HAP-1 (cell line): ENCODE measurements at places on chromosomes 3 and 15.
A peak's percentile ranks its signal among the peaks of the same experiment; 100 is the strongest.

DNA sequence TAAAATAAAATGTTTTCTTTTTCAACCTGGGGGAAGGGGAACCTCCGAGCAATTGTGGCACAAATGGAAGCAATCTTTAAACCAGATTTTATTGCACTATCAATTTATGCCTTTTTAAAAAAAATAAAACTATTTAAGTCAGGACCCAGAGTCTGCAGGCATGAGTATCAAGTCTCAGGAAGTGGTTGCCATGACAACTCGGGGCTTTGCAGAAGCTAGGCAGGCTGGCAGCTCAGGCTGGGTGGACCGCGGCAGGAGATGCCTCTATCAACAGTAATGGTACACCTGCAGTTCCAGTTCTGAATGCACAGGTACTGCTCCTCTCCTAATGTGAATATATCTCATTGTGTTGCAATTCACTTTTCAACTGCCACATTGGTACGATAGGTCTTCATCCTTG, 447.7 kb downstream of the GABRG3 start:
- no peak for DNase-seq

DNA sequence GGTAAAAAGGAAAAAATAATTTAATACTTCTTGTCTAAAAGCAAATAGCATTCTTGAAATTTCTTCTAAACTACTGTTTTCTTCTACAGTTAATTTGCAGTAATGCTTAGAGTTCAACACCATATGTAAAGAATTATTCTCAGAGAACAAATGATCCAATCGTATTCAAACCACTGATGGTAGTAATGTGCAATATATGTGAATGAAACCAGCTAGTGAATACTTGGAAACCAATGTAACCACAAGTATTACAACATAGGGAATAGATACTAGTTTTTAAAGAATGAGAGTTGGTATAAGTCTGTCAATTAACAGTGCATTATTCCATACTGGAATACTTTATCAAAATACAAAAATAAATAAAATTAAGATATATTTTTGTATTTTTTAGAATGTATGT, 850.0 kb downstream of the DIPK2A start:
- no peak for DNase-seq

GRCh38 chr3:123193448-123194101, 8.2 kb upstream of the SEC22A start:
- DNase-seq, result no peak

- no peak for DNase-seq
Observed at GRCh38 chr3:190444576-190445145, 5.0 kb downstream of the TMEM207 start.

GRCh38 chr3:37071921-37072320, 78.6 kb downstream of the MLH1 start:
- no peak for DNase-seq

GRCh38 chr3:191070762-191071403, 128.2 kb upstream of the OSTN start:
- no peak for DNase-seq

DNA sequence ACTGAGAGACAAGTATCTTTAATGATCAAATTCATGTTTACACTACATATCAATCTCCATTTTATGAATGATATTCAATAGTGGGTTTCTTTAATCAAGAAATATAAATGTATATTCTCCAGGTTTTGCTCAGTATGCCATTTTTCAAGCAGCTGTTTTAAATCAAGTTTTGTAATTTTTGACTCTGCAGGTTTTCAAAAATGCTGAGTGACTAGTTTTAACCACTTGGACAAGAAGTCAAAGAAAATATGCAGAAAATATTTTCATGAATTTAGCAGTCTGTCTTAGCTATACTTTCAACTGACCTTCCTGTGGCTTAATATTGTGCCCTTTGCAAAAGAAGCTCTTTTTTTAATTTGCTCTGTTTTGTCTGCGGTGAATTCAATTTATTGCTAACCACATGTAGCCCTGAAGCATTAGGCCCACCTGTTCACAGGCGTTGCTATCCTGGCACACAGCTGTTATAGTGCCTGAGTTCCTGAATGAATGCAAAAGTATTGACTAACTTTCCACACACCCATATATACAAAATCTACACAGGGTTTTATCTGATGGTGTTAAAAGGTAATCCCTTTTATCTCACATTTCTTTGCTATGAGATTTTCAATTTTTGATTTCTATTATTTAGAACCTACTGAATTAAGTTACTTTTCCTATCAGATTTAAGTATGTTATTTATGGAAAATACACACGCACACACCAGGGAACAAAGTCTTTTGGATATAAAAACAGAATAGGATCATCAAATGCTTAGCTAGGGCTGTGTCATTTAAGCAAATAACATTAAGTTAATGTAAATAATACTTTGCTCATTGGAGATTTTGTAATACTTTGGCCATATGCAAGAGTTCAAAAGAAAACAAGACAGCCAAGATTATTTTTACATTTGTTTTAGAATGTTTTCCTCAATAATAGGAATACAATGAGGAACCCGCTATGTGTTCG, 1166.1 kb upstream of the GBE1 start:
- no peak for DNase-seq

GRCh38 chr3:149480326-149481017, 6.0 kb downstream of the TM4SF4 start:
- peak; percentile 91 for DNase-seq

DNA sequence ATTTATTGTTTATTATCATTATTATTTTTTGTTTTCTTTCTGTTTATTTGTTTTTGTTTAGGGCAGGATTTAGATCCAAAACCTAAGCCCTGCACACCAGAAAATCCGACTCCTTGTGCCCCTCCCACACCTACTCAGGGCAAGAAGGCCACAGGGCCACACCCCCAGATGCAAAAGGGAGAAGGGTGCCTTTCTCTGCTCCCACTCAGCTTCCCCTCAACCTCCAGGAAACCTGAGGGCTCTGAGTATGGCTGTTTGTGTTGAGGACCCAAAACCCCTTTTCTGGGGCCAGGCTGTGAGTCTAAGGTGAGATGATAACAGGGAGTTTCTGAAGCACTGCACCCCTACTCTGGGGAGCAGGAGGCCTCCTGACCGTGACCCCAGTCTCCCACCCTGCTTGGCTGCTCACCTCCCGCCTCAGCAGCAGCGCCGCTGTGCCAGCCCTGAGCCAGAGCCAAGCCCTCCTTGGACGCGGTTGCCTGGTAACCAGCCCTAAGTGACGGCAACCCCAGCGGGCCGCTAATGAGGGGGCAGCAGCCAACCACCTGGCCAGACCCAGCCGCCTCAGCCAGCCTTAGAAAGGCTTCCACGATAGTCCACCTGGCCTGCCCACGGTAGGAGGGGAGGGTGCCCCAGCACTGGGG, 6.4 kb upstream of the C15orf39 start:
- no peak for DNase-seq

- DNase-seq, result no peak
Observed at GRCh38 chr3:107990926-107991325, 99.9 kb downstream of the CD47 start.

GRCh38 chr3:107525644-107526305, 3.0 kb downstream of the BBX start:
- DNase-seq, result peak; percentile 43

DNA sequence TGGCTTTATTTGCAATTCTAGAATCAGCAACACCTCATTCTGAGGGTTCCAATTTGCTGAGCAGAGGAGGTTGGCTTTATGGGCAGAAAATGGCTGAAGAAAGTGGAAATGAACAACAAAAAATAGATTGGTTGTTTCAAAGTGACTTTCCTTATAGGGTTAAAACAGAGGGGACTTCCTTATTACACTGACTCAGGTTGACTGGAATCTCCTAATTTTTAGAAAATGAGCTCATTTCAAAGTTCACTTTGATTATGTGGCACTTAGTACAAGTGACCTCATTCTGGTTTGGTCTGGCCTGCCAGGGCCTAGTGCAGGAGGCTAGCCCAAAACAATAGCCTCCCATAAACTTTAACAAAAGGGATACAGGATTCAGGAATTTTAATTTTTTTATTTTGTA, 41.4 kb downstream of the NFKBIZ start:
- no peak for DNase-seq

DNA sequence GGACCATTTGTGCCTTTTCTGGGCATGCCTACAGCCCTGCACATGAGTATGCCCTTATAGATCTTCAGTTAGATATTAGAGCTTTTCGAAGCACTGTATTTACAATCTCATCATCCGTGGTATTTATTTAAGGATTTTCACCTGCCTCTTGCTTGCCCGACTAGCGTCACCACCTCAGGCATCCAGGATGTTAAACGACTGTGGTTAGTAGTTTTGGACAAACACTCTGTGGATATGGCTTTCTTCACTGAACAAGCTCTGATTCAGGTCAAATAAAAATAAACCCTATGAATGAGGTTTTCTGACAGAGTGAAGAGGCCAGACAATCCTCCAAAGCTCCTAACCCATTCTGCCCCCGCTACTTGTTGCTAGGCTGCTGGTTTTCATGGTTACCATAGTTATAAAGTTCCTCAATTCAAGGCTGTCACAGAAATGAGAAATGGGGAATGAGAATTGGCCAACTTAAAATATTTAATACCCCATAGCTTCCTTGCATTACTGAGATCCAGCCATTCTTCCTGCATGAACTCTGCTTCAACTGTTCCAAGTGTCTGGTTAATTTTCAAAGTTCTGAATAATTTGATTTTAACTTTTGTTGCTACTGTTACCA, 440.1 kb downstream of the GABRG3 start:
- no peak for DNase-seq

DNA sequence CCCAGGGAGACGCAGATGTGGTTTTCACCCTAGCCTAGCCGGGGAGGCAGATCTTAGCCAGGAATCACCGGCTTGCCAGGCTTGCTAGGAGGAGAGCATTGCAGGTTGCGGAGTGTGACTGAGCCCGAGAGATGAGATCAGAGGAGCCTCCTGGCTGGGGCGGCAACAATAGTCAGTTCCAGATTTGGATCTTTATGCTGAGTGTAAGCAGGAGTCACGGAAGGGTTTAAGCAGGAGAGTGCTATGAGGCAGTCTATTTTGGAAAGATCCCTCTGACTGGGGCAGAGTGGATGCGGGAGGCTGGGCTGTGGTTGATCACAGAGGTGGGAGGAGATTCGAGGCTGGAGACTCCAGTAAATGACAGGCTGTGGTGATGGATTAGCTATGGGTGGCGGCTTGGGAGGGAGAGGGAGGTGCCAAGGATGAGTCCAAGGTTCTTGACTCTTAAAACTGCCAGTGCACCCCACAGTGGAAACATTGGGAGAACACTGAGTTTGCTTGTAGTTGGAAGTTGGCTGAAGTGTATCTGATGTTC, 10.4 kb upstream of the BAHD1 start:
- DNase-seq, result peak; percentile 59

DNA sequence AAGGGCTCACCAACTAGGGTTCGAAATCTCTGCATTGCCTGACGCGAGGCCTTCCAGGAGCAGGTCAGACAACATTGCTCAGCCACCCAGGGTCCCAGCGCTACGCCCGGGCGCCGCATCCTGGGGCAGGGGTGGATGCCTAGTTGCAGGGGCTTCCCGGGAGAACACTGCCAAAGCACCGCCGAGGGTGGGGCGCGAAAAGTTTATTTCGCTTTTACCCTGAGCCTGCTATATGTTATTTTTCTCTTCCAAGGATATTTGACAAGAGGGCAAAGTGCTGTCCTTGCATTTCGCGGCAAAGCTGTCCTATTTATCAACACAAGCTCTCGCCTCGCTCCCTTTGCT, 549 bp upstream of the SOX14 start:
- DNase-seq, result no peak

DNA sequence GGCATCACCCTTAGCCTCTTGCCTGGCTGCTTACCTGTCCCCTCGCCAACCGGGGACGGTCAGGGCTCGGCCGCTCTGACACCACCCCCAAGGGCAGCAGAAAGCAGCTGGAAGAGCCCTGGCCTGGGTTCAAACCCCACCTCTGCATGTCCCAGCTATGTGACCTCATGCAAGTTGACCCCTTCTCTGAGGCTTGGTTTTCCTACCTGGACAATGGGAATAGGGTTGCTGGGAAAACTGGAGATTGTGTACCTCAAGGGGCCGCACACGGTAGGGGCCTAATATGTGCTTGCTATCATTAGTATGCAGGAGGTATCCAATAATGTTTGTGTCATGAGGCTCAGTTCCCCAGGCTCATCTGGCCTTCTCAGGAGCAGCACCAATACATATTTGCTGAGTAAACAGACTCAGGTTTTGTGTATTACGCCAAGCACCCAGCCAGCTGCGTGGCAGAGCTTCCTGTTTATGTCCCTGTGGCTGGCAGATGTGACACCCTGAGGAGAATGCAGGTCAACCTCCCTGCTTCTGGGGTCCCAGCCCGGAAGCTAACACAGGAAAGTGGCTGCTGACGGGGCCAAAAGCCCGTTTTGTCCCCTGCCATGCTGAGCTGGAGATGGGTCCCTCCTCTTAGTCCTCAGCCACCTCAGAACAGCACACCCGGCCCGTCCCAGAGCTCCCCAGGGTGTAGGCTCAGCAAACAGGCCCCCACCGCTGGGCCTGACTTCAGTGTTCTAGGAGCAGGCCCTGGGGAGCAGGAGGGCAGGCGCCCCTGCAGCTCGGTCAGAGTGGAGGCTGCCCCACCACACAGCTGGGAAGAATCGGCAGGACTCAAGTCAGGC, 29.7 kb downstream of the PLXND1 start:
- no peak for DNase-seq

- peak; percentile 72 for DNase-seq
Observed at GRCh38 chr15:59247364-59247763, 40.7 kb downstream of the LDHAL6B start.

- no peak for DNase-seq
Observed at GRCh38 chr3:178445139-178445538, 91.1 kb upstream of the KCNMB2 start.

DNA sequence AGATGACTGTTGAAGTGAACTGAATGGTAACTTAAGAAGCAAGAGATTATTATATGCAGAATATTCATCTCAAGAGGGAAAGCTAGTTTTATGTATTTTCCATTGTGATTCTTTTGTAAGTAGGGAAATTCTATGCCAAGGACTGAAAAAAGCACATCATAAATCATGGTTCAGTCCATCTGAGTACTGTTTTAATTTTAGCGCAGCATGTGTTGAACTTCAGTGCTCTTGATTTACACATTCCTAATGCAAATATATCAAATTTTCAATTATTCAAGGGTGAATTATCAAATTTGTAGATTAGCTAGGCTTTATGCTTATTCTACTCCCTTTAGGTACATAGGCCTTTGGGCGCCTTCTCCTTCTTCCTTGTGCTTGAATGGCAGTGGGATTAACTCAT, 50.3 kb upstream of the TCF12 start:
- peak; percentile 80 for DNase-seq

DNA sequence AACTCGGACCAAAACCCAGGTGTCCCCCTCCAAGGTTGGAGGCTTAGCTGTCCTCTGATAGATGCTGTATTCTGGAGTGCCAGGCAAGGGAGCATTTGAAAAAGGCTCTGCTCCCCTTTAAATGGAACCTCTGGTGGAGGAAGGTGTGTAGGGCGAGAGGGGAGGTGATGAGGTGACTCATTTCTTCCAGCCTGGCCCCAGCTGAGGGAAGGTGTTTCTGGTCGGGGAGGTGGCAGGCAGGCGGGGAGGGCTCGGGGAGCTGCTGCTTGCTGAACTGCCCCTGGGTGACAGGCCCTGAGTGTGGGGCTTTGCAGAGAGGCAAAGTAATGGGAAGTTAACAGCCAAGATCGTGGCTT, 18.8 kb downstream of the PSTPIP1 start:
- DNase-seq, result no peak

- no peak for DNase-seq
Observed at GRCh38 chr3:58198804-58199203, 12.0 kb downstream of the DNASE1L3 start.
